Small intestine (tissue), 16 donors: ENCODE measurements at places on chromosomes 7 and 10.

- DNase-seq: no peak
These were observed 156.4 kb downstream of the AOAH start for GRCh38 chr7:36567699-36568451.

DNA sequence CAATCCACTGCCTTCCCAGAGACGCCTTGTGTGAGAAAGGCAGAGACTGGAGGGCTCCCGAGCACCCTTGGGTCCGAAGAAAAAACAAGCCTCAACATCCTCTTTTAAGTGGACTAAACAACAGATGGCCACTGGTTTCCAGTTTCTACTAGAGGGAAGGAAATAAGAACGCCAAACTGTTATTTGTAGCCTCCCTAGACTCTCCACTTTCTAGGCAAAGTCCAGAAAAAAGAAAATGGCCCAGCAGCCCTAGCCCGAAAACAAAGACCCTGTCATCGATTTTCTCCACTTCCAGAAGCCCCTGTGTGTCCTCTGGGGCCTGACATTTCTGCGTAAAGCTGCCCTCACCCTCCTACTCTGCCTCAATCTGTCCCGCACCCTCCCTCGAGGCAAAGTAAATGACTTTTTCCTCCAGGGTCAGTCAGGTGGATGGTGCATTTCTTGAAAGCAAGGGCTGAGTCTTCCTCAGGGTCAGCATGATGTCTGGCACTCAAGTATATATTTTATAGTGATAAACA is 6.0 kb downstream of the RGS10 start:
- no peak for DNase-seq

DNA sequence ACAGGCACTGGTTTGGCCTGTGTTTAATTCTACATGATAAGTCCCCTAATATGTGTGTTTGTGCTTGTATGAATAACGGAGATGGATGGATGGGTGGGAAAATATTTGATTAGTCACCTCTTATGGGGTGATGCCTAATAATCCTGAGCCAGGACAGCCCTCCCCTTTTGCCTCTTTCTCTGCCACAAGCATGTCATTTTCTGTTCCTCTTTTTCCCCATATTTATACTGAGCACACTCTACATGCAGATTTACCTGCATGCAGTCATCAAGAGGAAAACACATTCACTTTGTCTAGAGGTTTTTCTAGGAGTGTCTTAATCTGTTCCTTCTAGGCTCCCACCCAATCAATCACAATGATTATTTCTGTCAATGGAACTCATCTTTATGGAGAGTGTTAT is 111.6 kb upstream of the TBX20 start:
- DNase-seq: no peak

DNA sequence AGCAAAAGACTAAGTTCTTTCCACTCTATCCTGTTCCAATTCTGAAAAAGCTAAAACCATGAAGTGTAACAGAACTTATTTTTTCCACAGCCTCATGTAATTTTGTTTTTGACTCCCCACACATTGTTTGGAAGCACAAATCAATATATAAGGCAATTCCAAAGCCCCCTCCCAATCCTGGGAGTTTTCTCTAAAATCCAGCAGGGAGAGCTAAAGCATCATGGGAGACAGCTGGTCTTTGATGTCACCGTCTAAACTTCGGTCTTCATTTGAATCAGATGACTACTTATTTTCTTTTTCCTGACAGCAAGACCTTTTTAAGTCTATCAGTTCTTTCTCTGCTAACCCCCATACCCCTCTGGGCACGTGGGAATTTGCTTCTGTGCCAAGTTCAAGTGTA is 33.3 kb upstream of the PON1 start:
- DNase-seq: no peak

GRCh38 chr7:141320287-141320686 is 230.9 kb upstream of the AGK start:
- DNase-seq: no peak
